ENCODE measurements at places on chromosomes 4 and X.

GRCh38 chrX:43958529-43958928 is 14.7 kb downstream of the NDP start:
- DNase-seq: no peak

GRCh38 chr4:76309939-76310550 is 3.5 kb downstream of the STBD1 start:
- no peak for DNase-seq

DNA sequence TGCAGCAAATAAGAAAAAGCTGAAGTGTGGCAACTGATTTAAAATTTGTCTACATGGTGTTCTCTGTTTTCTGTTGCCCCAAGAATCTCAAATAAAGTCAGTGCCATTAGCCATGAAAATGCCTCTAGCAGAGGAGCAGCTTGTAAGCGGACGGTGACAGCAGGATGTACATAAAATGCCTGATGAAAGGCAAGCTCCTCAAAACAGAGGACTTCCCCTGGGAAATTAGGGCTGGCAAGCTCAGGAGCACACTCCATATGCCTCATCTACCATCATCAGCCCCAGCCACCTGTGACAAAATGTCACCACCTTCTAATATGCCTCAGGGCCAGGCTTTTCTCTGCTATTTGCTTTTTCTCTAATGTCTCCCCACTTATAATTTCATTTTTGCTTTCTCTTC is 54.5 kb downstream of the ASB9 start:
- DNase-seq: no peak

- no peak for DNase-seq
Measured at GRCh38 chr4:124427095-124427767, 285.3 kb downstream of the ANKRD50 start.

DNA sequence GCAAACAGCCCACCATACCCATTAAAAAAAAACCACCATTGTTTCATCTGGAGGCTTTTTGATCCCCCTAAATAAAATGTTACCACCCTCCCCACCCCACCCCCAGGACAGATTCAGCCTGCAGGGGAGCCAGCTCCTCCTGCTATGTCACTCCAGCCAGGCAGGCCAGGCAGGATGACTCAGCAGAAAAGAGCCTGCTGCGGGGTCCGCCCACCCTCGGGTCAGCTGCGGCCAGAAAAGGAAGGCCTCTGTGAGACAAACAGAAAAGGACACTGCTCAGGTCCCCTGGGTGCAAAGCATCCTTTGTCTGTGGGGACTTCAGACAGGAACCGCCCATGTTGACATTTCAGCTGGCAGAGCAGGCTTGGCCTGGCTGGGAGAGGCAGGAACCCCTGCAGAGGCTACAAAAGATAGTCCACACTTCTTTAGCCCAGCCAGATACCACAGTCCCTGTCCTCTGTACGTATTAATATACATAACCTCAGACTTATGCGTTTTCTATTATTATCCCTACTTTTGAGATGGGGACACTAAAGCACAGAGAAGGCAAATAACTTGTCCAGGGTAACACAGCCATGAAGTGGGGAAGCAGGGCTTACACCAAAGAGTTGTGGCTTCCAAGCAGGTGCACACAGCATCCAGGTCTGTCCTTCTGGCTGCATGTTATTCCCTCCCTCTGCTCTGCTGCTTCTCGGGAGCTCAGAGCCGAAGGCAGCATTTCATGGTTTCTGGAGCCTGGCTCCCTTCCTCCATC is 147.7 kb downstream of the CPEB2 start:
- no peak for DNase-seq

GRCh38 chrX:153635788-153636668 is 11.0 kb upstream of the DUSP9 start:
- no peak for DNase-seq

- no peak for DNase-seq
Measured at GRCh38 chr4:10107111-10108091, 9.2 kb downstream of the WDR1 start.

DNA sequence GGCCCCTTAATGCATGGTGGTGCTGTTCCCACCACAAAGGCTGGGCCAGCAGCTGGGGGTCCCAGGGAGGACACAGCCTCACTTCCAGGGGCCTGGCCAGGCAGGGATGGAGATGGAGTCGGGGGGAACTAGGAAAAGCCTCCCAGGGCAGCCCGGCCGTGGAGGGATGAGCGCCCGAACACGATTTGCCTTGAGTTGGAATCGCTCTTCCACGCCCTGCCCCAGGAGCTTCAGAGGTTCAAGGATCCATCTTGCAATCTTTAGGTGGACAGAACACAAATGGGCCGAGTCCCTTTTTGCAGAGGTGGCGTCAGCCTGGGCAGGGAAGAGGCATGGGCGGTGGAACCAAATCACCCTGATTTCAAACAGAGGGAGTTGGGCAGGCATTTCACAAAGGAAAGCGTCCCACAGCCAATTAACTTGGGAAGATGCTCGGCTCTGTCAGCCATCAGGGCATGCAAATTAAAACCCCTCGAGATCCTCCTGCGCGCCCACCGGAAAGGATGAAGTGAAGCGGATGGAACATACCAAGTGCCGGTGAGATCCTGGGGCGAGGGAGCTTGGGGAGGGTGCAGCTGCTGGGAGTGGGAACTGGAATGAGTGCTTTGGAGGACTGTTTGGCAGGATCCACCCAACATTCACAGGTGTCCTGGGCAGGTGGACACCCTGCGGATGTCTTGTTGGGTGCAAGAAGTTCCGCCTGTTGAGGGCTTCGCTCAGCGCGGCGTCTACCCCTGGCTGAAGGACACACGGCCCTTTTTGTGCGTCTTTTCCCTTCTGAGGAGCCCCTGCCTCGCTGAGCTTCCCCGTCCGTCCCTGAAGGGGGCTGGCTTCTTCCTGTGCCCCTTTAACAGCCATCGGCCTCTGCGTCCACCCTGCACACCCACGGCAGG is 75.7 kb downstream of the HTRA3 start:
- no peak for DNase-seq

DNA sequence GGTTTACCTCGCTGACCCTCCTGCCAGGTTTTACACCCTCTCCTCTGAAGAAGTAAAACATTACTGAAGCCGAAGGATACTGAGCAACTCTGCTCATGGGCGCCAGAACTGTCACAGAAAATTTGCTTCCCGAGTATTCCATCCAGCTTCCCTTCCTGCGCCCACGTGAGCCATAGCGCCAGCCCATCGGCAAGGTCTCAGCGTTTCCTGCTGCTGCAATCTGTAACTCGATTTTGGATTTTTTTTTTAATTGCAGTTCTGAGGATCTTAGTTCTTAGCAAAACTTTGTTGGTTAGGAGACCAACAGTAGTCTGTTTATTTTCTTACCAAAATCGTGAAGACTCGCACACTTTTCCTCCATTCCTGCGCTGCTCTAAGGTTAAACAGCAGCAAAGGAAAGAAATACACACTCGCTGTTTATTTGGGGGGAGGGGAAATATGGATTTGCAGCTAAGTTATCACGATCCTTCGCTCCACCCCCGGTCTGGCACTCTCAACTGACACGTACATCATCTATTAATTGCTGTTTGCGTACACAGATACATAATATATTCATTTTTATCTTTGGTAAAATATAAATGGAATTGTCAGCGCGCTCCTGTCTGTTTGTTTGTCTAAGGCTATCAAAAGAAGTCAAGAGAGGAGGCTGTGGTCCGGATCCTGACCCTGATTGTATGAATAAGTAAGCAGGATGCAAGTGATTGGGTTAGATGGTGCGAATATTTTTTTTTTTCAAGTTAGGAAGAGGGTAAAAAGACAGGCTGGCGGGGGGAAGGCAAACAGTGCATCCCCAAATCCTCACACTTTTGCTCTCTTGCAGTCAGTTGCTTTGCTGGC is at the start of gene TLL1:
Gene TLL1 (plus strand): TSS at position 777 of the 837 bp plus-strand sequence. CDS start 668 bp downstream, outside the sequence.
- DNase-seq: no peak

DNA sequence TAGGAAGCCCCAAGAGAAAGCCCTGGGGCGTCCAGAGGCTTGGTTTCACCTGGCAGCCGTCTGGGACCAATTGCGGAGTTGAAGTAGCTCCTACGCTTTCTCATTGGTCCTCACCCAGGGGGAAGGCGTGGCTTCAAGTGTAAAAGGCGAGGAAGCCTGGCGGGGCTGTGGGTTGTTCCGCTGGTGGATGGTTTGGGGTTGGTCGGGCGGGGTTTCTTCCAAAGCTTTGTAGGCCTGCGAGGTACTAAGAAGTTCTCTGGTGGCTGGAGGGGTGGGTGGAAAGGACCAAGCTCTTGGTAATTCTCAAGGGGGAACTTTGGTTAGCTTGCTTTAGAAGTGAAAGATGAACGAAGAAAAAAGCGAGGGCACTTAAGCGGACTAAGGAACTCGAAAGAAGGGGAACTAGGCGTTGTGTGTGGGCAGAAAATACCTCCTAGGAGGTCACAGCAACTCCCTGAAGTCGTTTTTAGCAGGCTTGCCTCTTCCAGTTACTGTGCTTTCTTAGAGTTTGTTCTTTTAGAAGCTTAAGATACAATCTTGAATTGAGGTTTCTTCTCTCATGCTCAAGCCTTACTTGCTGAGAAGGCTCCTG is 36.6 kb downstream of the CCNG2 start:
- peak; percentile 35 for DNase-seq

- DNase-seq: no peak
Measured at GRCh38 chrX:39176105-39176504, 374.8 kb downstream of the MID1IP1 start.

- DNase-seq: no peak
Measured at GRCh38 chrX:132737743-132738142, 220.7 kb downstream of the HS6ST2 start.

GRCh38 chr4:38711066-38711465 is 47.1 kb downstream of the KLF3 start:
- DNase-seq: no peak

GRCh38 chrX:76253432-76253831 is 80.6 kb downstream of the PBDC1 start:
- peak; percentile 3 for DNase-seq

DNA sequence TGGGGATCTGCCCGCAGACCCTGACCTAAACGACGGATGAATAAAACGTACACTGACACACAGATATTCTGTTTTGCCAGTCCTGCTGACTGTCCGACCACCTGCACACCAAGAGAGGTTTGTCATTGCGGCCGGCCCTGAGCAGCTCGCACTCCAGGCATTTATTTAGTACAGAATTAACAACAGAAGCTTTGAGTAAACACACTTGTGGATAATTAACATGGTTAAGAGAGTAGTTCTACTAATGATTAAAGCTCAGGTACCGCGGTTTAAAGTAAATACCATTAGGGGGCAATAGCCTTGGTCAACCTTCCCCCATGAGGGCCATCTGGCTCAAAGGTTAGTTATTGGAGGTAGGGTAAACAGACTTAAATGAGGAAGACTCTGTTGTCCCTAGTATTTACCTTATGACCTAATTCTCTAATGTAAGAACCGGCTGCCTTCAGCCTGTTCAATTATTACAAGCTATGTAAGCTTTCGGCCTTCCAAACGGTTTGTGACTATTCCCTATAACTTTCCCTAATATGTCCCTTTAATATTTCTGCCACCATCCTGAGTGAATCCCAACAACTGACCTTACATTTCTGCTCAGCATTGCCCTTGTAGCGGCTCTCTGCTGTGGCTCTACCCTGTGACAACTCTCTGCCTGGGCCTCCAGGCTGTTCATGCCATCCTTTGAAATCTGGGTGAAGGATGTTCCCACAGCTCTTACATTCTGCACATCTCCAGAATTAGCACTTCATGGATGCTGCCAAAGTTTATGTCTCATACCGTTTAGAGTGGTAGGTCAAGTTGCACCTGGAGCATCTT is 46.9 kb upstream of the SYTL5 start:
- no peak for DNase-seq

DNA sequence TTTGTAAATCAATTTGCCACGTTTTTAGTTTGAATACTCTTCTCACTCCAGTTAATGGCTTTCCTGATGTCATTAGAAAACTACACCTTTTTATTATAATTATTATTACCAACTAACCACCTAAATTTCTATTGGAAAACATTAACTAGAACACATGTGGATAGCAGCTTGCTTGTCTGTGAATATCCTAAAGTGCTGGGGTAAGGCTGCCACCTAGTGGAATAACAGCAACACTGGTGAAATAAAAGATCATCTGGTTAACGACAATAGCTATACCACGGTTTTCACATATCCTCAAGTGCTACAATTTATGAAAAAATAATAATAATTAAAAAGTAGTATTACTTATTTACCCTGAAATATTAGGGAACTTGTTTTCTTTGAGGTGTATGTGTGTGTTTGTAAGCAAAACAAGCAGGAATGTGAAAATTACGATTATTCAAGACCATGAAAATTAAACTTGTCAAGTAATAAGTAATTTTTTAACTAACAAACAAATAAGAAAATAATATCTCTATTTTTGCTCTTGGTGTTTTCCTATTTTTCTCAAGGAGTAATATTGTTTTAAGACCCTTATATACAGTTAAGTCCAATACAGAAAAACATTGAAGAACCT is 130.1 kb upstream of the TECRL start:
- DNase-seq: no peak

DNA sequence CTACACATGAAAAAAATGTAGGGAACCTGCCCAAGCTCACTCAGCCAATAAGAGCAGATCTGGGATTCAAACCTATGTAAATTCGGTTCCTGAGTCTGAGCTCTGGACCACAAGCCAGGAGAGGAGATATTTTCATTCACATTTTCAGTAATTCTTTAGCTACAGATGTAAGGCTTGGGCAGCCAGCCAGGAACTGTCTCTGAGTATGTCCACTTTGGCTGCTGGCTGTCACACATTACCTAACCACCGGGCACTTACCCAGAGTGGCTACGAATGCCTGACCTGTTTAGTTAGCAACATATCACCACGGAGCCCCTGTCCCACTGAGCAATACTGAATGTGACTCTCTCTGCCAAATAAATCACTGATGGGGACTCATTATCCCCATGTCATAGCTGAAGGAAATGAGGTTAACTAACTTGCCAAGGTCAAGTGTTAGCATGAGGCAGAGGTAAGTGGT is 15.3 kb downstream of the USP46 start:
- no peak for DNase-seq

DNA sequence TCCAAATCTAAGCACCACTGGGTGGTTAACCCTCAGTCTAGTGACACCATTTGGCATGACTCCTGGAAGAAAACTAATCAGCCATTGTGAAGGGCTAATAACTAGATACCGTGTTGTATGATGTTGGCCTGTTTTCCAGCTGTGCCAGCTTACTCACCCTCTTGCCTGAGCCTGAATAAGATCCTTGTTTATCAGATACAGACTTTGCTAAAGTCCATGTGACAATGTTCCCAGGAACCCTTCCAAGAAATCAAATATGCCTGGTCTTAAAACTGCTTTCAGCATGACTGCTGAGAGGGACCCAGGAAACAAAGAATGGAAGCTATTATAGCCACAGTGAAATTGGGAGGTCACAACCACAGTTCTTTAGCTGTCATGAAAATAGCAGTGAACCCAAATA is 640.8 kb upstream of the INTU start:
- DNase-seq: no peak
